GM13977 (cell line): ENCODE measurements at places on chromosomes 13 and 19.

DNA sequence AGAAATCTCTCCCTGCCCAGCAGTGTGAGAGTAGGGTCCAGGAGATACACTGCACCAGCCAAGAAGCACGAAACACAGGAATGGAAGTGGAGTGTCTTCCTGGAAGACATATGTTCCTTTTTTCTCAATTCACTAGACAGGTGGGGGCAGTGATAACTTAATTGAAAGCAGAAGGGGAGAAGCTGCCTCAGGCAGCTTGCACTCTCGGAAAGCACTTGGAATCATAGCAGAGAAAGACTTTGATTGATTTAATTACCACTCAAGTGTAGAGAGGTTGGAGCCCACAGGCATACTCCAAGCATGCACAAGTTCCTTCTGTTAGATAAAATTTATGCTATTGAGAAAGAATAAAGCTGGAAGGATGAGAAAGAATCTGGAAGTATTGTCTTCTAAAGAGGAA is 249.4 kb downstream of the SLITRK6 start:
- no peak for DNase-seq

- no peak for DNase-seq
Observed at GRCh38 chr13:66322193-66322740, 907.9 kb downstream of the PCDH9 start.

- no peak for DNase-seq
Observed at GRCh38 chr19:38039966-38040365, 133.0 kb downstream of the SIPA1L3 start.

- DNase-seq, result no peak
Observed at GRCh38 chr13:99865420-99865930, 106.1 kb downstream of the ZIC5 start.

- DNase-seq, result no peak
Observed at GRCh38 chr19:27672309-27673047, 1540.5 kb downstream of the UQCRFS1 start.

GRCh38 chr19:12647490-12648071 is 19.0 kb downstream of the MAN2B1 start:
- DNase-seq, result peak; percentile 66

GRCh38 chr19:47097396-47098201 is 16.0 kb downstream of the ZC3H4 start:
- no peak for DNase-seq

DNA sequence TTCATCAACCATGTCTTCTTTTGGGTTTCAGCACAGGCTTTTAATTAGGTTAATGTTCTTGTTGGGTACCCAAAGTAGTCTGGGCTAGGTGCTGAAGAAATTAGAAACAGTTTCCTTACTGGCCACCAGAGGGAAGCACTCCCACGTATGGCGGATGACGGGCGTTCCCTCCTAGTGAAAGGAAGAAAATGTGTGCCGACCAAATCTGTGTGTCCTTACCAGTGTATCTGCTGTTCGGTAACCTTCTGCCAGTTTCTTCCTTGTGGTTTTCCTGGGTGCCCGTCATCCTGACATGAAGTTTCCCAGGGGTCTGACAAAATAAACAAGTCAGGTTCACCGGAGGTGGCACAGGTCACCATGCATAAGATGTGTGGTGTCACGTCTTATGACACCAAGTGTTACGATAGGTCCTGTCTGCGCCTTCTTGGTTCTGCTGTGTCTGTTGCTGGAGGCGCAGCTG is 6.0 kb upstream of the WDR88 start:
- peak; percentile 84 for DNase-seq

- DNase-seq, result no peak
Observed at GRCh38 chr13:112904436-112904960, 64.5 kb upstream of the MCF2L start.

GRCh38 chr19:18894254-18895037 is 1.5 kb downstream of the CERS1 start:
- DNase-seq, result peak; percentile 66

- no peak for DNase-seq
Observed at GRCh38 chr13:101575581-101575980, 123.1 kb downstream of the ITGBL1 start.

- peak; percentile 94 for DNase-seq
Observed at GRCh38 chr19:18932216-18932841, 8.7 kb downstream of the HOMER3 start.

GRCh38 chr13:113220877-113221276 is 11.5 kb downstream of the CUL4A start:
- no peak for DNase-seq

DNA sequence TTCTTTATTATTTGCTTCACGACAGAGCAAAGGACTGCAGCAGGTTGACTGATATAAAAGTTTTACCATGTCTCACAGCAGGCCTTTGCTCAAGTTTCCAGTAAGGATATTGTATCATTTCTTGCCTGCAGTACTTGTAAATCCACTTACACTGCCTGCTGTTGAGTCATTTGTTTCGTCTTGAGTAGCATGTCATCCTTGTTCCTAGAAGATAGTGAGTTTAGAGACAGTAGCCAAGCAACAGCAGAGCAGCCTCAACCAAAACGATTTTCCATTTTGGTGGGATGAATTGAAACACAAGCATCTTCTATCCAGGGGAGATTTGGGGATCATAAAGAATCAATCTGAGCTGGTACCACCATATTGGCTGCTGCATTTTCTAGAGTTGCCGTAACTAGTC is 24.0 kb upstream of the ALOX5AP start:
- no peak for DNase-seq

DNA sequence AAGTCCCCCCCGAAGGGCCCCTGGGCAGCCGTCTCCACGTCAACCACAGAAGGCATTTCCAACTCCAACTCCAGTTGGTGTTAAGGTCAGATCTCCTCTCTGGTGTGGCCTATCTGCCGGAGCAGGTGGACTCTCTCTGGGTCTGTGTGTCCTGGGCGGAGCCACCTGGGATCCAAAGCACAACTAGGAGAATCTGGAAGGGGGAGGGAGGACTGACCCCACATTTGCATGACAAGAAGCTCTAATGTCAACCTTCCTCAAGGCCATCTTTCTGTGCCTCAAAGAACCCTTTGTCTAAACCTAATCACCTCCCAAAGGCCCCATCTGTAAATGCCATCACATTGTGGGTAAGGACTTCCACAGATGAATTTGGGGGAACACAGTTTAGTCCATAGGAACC is 381.5 kb downstream of the UQCRFS1 start:
- DNase-seq, result no peak

- peak; percentile 90 for DNase-seq
Observed at GRCh38 chr19:33064792-33065550, at the start of gene RHPN2. TSS of gene RHPN2 (minus strand) at chr19:33064888. CDS start at chr19:33064852, 36 bp downstream.

DNA sequence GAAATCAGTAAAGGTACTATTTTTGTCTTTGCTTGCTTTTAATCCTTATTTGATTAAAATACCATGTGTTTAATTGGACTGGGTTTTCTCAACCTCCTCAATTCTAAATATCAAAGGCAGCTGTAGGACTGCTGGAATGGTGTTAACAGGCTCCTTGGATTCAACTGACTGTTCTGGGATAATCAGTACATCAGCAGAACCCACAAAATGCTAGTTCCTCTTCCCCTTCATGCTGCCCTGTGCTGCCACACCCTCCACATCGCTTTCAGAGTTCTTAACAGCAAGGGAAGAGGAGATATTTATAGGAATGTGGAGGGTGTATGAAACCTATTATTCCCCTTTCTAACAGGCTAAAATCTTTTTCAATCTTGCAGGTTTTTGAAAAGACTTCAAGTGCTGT is 82.4 kb downstream of the KCTD12 start:
- no peak for DNase-seq

DNA sequence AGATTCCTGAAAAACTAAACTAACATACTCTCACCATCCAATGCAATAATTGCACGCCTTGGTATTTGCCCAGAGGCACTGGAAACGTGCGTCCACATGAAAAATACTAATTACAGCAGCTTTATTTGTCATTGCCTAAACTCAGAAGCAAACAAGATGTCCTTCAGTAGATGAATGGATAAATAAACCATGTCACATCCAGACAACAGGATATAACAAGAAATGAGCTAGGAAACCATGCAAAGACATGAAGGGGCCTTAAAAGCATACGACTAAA is 25.0 kb downstream of the ELL start:
- no peak for DNase-seq

GRCh38 chr19:29908963-29909944 is 32.8 kb upstream of the URI1 start:
- DNase-seq, result no peak

DNA sequence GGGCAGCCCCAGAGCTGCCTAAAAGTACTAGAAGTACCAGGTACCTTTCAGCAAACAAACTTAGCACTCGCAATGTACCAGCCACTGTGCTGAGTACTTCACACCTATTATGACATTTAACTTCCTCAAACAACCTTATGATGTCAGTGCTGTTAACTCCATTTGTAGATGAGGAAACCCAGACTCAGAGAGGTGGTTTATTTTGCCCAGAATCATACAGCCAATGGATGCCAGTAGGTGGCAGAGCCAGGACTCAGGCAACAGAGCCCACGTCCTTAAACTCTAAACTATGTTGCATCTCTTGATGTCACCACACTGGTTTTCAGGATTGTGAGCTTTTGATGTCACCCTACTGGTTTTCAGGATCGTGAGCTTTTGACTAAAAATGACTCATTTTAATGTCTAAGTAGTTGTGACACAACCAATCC is 78.9 kb downstream of the FLT1 start:
- no peak for DNase-seq

GRCh38 chr19:14160017-14160703 is 23.8 kb upstream of the ASF1B start:
- no peak for DNase-seq

GRCh38 chr19:10007371-10008183 is 2.7 kb downstream of the COL5A3 start:
- DNase-seq, result no peak

DNA sequence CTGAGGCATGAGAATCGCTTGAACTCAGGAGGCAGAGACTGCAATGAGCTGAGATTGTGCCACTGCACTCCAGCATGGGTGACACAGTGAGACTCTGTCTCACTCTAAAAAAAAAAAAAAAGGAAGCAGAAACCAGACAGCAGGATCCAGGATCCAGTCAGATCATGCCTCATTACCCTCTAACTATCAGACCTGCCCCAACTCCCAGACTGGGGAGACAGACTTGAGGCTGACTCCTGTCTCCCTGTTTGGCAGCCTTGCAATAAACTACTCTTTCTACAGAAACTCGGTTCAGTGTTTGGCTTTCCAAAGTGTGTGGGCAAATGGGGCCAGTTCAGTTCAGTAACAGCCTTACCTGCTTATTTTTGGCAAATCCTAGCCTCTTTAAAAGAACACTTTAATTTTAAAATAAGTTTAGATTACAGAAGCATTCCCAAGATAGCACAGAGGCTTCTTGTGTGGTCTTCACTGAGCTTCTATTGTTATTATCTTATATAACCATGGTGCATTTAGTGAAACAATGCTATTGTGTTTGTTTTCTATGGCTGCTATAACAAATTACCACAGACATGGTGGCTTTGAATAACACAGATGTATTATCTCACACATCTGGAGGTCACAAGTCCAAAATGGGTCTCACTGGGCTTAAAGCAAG is 18.5 kb downstream of the RASL11A start:
- DNase-seq, result no peak

GRCh38 chr13:95723438-95723837 is 46.5 kb downstream of the DNAJC3 start:
- no peak for DNase-seq

DNA sequence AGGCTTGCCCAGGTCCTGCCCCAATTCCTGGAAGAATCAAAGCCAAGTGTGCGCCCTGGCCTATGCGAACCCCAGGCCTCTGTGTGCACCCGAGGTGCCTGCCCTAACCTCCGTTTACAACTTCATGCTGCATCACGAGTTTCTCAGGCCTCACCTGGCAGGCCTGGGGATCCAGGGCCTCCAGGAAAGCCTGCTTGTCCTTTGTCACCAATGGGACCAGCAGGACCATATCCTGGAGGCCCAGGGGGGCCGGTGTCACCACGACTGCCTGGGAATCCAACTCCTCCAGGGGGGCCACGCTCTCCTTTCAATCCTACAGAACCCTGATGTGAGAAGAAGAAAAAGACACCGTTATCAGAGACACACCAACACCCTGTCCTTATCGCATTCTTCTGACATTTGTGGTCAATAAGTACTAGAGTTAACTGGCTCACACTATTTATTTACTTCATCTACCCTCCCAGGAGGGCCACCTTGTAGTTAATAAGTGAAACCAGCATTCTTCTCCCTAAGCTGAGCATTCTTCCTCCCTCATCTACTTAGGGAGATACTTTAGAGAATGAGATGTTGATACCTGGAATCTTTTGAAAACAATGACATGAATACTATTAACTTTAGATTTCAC is 120.6 kb downstream of the COL4A1 start:
- no peak for DNase-seq

GRCh38 chr13:80742033-80742432 is 401.1 kb upstream of the SPRY2 start:
- no peak for DNase-seq

DNA sequence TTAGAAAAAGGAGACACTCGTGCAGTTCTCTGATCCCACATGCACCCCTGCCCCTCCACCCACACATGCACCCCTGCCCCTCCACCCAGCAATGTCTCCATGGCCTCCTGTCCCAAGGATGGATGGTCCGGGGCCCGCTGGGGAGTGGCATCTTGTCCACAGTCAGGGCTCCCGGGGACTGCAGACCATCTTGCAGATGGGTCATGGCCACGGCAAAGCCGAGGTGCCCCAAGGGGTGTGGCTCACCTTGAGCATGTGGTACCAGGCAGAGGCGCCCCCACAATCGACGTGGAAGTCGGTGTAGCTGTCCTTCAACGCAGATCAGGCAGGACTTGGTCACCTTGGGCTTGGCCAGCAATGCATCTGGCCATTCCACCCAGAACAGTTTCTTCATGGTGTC is 216.7 kb downstream of the TUBA3C start:
- DNase-seq, result no peak

DNA sequence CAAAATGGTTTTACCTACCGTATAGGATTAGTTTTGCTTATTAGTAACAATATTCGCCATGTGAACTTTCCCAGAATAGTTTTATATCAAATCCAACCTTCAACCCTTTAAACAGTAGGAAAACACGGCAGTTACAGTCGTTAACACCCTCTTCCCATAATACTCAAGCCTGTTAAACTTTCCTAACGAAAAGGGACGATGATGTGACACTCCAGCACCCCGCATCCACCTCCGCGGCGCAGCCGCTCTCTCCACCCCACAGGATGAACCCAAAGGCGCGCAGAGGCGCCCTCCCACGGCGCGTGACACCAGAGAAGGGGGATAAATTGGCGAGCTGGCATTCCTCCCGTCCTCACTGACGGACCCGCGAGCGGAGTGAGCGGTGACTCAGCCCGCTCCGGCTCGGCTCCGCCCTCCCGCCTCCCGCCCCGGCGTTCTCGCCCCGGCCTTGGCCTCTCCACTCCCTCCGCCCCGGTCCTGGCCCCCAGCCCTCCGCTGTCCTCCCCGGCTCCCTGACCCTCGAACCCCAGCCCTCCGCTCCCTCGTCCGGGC is 665 bp downstream of the TUBGCP3 start:
- DNase-seq, result peak; percentile 88

GRCh38 chr19:50880241-50880640 is 7.0 kb downstream of the KLK2 start:
- no peak for DNase-seq

GRCh38 chr13:100789025-100789424 is 114.4 kb upstream of the TMTC4 start:
- no peak for DNase-seq

DNA sequence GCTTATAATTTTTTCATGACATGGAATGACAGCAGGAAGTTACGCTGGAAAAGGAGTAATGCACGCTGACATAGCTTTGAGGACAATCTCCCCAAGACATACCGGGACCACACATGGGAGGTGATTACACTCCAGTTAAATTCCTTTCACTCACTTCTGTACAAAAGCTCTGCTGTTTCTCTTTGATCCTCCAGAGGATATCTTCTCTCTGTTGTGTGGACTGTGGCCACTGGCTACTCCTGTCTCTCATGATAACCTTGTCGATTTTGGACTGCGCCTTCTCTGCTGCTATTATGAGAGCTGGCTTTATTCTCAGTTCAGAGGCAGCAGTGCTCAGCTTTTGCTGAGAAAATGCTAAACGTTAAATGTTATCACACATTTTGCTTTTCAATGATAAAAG is 464.6 kb downstream of the FGF9 start:
- no peak for DNase-seq
